ENCODE measurements at places on chromosomes 1 and 21.

DNA sequence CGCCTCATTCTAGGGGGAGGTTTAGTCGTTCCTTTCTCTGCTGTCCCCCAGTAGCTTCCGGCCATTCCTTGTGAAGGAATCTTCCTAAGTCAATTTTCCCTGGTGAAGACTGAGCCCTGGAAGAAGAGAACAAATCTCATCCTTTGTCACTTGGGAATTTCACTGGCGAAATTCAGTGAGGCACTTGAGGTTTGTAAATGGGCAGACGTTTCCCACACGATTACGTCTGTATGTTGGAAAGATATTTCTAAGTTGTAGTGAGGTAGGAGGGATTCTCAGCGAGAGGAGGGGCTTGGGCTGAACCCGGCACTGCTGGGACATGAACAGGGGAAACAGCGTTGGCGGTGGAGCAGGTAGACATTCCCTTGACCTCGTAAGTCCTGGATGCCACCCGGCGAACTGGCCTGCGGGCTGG, 47.2 kb downstream of the GALNT2 start:
- no peak for DNase-seq

GRCh38 chr1:192506741-192507155, 68.8 kb upstream of the RGS1 start:
- DNase-seq: no peak

GRCh38 chr1:178599745-178600144, 86.8 kb downstream of the TEX35 start:
- DNase-seq: no peak

GRCh38 chr21:38804789-38805327, 871 bp upstream of the ETS2 start:
- DNase-seq: peak; percentile 37

- DNase-seq: no peak
Observed at GRCh38 chr21:43332861-43333297, 94.1 kb downstream of the SIK1 start.

DNA sequence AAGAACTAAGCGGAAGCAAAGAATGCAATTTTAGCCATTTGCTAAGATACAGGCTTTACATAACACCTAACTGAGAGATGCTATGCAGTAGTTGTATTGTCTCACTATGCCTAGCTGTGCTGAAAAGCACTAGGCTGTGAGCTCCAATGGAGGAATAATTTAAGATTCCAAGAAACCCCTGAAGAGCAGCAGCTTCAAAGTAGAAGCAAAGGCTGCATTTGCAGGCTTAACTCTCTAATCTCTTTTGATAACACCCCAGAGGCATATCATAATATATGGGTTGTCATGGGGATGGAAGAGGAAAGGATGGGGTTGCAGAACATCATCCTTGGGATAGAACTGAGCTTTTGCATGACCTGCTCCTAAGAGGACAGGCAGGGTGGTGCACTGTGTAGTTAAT, 102.0 kb downstream of the ERG start:
- no peak for DNase-seq

DNA sequence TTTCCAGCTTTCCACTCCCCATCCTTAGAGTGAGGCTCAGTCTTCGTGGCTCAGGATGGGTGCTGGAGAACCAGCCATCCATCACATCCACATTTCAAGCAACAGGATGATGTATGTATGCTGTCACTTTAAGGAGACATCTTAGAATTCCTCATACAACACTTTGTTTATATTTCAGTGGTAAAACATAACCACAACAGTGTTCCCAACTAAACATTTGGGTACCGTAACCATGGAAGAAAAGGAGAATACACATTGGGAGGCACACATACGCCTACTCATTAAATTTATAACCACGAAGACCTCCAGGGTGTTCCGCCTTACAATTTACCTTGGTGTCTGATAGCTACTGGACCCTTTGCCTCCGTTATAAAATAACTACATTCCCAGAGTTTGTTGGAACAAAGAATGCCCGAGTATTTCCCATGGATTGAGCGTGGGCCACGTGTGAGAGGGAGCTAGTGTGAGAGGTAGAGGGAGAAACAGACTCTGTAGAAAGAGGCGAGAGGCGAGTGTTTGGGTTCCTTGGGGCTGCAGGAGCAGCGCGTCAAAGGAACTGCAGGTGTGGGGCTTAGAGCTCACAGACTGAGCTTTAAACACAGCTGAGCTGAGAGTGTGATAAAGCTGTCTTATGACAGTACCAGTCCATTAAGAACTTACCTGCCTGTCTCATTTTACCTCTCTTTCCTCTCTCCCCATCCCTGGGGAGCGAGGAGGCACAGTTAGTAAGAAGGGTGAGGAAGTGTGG, 111.5 kb upstream of the USP24 start:
- no peak for DNase-seq

DNA sequence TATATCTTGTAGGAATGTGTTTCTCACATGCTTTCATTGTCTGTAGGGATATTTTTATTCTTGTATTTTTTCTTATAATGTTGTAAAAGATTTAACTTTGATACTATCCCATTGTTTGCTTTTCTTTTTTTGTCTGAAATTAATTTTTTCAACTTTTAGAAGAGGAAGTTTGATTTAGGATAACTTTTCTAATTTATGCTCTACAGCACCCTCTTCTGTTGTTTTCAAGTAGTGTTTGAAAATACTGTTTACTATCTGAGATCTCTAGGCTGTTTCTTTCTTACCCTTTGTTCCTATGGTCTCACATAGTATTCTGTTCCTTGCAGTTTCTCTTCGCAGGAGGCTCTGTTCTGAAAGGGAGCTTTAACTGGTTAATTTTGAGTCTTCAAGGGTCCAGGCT, 21.9 kb downstream of the ABCD3 start:
- no peak for DNase-seq

DNA sequence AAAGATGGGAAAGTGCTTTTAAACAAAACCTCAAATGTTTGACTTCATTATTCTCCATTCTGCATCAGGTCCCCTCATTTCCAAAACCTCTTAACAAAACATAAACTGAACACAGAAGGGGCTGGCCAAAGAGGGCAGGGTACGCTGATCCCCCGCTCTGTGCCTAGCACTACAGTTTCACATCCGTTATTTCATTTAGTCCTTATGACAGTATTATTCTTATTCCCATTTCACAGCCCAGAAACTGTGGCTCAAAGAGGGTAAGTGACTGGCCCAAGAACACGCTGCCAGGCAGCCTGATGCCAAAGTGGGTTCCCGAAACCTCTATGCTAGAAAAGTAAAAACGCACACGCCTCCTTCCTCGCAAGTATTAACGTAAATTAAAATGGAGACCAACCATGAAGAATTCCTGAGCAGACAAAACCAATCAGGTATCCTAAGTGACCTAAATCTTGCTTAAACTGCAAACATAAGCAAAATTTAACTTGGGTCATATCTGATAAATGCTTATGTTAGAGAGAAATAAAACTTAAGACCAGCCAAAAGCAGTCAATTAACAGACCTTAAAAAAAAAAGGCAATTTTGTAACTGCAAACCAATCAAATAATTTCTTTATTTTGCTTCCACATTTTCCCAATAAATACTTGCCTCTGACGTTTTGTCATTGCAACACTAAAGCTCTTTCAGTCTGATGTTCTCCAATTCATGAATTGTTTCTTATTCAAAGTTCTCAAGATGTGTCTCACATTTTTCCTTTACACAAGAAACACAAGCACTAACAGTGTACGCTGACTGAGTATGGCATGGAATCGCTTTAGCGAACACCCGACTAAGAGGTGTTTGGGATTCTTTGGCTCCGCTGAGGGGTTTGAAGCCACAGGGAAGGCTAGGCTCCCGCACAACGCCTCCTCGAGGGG, 653 bp downstream of the CASP9 start:
- no peak for DNase-seq

GRCh38 chr1:227451954-227452353, 111.4 kb upstream of the ZNF678 start:
- no peak for DNase-seq

DNA sequence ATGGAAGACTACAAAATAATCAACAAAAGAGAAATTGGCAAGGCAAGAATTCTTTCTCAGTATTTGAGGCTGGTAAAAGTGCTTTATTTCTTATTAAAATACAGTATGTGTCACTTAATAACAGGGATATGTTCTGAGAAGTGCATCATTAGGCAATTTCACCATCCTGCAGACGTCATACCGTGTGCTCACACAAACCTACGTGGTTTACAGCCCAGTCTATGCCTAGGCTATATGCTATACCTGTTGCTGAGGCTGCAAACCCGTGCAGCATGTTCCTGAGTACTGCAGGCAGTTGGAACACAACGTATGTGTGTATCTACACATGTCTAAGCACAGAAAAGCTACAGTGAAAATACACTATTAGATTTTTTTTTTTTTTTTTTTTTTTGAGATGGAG, 2.7 kb upstream of the CCDC27 start:
- no peak for DNase-seq

DNA sequence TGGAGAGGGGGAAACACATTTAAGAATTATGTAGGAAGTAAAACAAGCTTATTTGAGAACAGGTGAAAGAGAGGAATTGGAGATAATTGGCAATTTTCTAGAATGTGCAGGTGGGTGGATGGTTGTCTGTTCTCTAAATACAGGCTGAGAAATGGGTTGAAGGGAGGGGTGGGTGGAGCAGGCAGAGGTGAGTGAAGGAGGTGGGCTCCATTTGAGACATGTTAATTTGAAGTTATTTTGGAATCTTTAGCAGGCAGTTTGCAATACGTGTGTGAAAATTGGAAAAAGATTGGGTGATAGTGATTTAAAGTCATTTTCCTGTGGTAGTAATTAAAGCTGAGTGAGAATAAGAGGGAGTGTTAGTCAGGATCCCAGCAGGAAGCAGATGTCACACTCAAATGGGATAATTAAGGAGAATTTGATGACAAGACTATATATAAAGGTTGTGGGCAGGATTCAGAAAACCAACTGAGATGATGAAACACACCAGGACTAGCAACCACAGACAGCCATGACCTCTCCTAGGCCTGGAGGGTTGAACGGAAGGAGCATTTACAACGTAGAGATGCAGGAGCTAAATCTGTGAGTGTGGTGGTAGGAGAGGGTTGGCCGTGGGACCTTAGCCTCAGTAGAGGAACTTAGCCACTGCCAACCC, 40.6 kb downstream of the CHRM3 start:
- no peak for DNase-seq

DNA sequence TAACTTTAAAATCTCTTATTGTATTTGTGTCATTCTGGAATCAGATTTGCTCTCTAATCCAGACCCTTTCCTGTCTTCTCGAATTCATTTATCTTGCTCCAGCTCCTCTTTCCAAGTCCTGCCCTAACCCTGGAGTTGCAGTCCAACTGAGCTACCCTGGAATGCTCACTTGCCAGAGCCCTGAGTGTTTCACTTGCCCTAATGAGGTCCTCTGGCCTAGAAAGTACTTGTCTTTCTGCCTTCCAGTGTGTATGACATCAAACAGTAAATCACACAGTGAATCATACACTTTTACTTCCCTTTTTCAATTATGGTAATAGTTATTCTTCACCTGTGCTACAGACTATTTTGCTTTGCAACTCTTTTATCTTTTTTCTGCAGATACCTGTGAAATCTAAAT, 96.9 kb downstream of the NEK7 start:
- DNase-seq: no peak

- DNase-seq: no peak
Observed at GRCh38 chr1:93178418-93178817, 1.8 kb downstream of the TMED5 start.

GRCh38 chr1:93079685-93080141, 630 bp downstream of the MTF2 start:
- DNase-seq: no peak

- DNase-seq: no peak
Observed at GRCh38 chr1:60874718-60875117, 207.6 kb upstream of the NFIA start.

DNA sequence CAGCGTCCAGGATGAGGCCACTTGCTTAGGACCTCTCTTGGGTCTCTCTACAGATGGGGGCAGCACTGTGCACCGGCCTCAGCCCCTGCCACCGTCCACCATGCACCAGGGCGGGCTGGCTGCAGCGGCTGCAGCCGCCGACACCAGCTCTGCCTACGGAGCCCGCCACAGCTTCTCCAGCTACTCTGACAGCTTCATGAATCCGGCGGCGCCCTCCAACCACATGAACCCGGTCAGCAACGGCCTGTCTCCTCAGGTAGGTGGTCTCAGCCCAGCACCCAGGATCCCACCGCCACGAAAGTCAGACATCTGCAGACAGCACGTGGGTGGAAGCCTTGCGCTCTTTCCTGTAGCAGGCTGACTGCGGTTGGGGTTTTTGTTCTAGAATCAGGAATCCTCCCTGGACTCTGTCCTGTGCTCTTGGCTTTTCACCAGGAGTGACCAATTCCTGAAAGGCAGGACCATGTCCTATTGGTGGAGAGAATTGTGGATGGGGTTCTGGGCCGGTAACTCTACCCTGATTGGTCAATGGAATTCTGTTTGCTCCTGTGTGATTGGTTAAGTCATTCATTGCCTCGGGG, 72.5 kb downstream of the PAX7 start:
- DNase-seq: peak; percentile 3

DNA sequence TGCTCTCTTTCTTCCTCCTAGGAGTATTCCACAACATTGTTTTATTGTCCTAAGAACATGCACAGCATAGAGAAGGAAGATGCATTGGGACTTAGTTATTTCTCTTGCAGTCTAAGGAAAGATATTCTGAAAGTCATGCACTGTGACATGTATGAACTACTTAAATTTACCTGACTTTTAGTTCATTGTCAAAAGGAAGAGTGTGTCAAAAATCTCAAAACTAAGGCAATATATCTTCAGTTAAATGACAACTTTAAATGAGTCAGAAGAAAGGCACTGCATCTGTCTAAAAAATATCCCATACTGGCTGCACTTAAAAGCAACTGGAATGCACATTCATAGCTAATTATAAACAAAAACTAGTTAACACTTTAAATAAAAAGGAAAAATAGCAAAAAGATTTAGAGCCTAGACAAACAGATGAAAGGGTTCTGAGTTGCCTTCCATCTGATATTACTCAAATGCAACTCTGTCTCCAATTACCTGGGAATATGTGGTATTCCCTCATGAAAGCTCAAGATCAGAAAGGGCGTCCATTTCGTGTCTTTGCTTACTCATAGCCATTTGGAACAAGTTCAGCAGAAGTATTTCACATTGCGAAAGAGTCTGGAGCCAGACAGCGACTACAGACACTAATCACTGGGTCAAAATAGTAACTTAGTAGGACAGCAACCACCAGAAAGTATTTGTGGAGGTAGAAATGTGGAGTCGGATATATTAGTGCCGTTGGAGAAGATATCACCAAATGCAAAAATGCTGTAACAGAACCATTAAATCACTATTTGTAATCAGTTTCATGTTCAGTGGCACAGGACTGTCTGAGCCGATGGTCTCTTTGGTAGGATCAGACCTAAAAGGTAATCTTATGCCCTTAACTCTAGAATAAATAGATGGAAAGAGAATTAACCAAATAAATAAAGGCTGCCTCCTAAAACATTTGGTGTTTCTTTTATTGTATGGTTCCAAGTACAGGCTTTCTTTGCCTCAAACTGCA, 225.7 kb downstream of the GREM2 start:
- DNase-seq: no peak

- DNase-seq: no peak
Observed at GRCh38 chr1:47444562-47445465, 7.0 kb downstream of the FOXD2 start.
